Stimulated activated CD4-positive, alpha-beta T cell treated with anti-CD3 and anti-CD28 coated beads, Interleukin-1b, Interleukin-23, amount 100 ng/mL, for 24 hours (primary cell): ENCODE measurements at places on chromosomes 6 and 20.

GRCh38 chr6:56902641-56903464 lies 52.1 kb upstream of the BEND6 start:
- no peak for DNase-seq

DNA sequence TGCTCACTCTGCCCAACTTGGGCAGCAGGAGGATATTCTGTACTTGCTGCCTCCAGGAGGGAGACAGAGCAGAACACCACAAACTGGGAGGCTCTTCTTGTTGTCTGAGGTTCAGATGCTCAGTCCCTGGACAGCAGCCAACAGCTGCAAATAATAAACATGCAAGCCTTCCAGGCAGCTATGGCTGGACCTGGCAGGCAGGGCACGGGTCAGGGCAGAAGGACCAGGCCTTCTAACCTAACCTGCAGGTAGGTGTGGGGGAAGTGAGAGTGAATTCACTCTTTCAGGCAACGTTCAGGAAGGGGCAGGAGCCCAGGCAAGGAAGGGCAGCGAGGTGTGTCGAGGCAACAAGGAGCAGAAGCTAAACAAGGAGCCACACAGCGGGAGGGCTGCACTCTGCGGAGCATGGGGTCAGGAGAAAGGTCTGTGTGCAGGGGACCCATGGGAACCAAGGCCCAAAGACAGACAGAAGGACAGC lies 31.5 kb downstream of the NINL start:
- no peak for DNase-seq

DNA sequence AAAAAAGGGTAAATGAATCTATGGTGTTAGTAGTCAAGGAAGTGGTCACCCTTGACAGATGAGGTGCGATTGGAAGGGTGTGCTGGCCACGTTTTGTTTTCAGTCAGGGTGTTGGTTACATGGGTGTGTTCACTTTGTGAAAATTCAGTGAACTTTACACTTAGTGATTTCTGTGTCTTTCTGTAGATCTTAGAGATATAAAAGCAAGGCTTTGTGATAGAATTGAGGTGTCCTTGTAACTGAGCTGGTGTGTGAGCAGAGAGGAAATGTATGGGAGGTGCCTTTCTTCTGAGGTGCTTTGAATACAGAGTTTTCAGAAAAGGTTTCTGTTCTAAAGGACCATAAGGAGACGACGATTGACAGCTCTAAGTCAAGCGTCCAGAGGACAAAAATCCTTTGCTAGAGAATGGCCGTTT lies 90.5 kb downstream of the SAMD3 start:
- DNase-seq = no peak

GRCh38 chr20:59149678-59150504 lies 13.7 kb upstream of the ZNF831 start:
- DNase-seq = no peak

DNA sequence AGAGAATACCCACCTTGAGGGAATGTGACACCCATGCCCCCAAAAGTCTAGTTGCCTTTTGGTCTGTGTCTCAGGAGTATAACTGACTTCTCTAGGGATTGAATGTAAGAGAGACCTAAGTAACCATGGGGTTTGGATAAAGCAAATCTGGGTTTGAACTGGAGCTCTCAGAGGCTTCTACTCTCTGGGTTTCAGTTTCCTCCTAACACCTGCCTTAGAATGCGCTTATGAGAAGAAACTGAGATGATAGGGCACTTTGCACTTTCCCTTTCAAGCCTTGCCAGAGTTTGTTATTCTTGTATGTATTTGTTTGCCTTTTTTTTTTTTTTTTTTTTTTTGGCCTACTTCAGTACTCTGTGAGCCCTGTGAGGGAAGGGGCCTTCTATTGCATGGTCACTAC lies 19.4 kb downstream of the SDHAF4 start:
- no peak for DNase-seq

GRCh38 chr6:94734751-94735150 lies 842.6 kb upstream of the MANEA start:
- no peak for DNase-seq

GRCh38 chr6:117919275-117919674 lies 12.2 kb downstream of the SLC35F1 start:
- no peak for DNase-seq

DNA sequence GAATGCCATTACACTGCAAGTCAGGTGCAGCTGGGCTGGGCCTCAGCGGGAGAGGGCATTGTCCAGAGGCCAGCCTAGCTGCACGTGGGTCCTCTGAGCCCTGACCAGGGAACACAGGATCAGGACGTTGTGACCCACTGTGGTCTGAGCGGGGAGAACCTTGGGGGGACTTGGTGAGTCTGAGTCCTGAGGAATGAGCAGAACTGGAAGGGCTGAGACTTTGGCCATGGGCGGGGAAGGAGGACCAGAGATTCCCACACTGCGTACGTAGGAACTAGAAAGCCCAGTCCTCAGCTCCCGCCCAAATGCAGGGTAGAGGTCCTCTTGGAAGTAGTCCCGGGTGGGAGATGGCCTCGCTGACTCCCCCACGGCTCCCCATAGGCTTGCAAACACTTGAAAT lies 42.5 kb downstream of the GABRR2 start:
- no peak for DNase-seq

DNA sequence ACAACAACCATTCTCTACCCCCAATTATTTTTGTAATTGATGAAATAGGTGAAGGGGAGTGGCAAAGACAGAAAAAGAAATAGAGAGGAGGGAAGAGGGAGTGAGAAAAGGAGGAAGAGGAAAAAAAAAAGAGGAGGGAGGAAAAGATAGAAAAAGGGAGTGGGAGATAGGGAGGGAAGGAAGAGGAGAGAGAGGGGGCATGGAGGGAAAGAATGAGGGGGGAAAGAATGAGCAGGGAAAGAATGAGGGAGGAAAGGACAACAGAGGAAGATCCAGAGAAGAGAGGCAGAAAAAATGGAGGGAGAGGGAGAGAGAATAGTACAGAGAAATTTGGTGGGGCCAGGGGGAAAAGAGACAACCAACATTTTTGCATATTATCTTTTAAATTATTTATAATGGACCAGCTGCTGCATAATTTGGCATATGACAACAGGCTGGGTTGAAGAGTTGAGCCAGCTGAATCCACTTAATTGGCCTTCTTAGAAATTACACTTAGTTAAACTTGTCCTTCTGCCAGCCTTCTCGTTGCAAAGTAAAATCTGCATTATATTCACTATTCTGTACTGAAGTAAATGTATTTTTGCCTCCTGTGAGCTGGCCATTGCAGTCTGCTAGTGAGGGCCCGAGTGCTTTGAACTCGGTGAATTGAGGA lies 101.0 kb downstream of the ARHGAP18 start:
- DNase-seq = no peak

- no peak for DNase-seq
These were observed 245.9 kb downstream of the FARS2 start for GRCh38 chr6:5507131-5507681.

GRCh38 chr6:166584853-166585429 lies 1.5 kb downstream of the RAMACL start:
- DNase-seq = no peak

GRCh38 chr20:14142964-14143627 lies 147.8 kb downstream of the MACROD2 start:
- no peak for DNase-seq

DNA sequence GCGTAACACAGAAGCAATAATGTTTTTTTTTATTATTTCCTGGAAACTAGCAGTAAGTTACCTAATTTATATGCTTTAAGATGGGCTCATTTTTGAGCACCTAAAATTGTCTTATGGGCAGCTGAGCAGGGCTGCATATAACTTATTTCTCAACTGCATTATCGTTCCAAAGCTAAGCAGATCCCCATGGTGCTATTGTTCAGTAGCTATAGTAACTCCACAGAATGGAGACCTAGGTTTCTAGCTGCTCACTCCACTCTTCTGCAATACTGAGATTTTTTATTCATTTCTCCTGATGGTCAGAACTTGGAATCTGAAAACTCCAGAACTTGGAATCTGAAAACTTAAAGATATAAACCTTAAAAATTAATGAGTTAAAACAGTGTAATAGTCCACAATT lies 18.7 kb downstream of the CRISP1 start:
- no peak for DNase-seq

DNA sequence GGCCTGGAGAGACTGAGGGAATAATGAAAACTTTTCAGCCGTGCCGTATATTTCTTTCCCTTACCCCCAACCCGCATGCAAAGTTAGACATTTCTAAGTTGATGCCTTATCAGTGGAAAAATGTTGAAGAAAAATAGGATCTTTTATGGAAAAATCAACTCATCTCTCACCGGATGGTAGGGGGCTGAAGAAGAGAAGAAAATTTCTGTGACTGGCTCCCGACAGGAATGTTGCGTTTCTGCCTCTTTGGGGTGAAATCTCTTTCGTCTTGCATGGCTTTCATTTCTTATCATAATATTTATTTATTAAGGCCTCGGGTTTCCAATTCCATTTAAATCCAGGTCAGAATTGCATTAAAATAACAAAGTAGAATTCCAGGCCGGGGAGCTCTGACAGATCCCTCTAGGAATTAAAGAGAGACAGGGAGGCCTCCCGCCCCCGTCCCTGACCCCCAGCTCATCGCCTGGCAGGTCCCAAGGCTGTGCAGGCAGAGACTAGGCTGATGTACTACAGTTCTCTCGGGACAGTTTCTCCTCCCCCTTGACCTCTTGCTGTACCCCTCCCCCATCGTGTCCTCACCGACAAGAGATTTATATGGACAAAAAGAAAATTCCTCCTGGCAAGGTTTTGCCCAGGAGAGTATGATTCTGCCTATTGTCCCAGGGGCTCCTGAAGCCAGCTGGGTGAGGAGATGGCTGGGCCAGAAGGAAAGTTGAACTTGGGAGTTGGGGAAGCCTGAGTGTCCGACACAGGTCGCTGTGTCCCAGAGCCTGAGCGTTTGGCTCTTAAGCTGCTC lies 1.3 kb downstream of the SCUBE3 start:
- no peak for DNase-seq

DNA sequence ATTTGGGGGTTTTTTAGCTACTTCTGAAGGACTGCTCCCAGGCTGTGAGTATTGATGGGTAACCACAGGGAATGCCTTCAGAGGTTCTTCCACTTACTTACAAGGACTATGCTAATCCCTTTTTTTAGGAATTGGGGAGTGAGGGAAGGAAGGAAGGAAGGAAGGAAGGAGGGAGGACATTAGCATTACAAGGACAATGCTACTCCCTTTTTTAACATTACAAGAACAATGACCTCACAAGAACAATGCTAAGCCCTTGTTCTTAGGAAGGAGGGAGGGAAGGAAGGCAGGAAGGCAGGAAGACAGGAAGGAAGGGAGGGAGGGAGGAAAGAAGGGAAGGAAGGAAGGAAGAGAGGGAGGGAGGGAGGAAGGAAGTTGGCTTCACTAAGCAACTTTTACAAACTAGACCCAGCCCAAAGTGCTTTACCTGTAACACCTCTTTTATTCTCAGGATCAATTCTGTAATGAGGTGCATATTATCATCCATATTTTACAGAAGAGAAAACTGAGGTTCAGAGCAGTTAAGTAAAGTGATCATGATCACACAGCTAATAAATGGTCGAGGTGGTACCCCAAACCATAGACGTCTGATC lies 446.8 kb upstream of the JARID2 start:
- DNase-seq = no peak

GRCh38 chr20:11810311-11811083 lies 107.2 kb upstream of the BTBD3 start:
- DNase-seq = no peak
